ENCODE measurements at places on chromosomes 12 and 14. TPM values are rescaled to one million over a fixed set of nuclear protein-coding genes. Genes with fewer than 3 reads are reported as not detected.

The SNW1 gene
- total RNA-seq = 100 TPM

The PAPLN gene
- 0.29 TPM for total RNA-seq

The CTSG gene
- 0.32 TPM for total RNA-seq

The PTCSC3 gene
- not detected for total RNA-seq

The UNG gene
- total RNA-seq = 61.5 TPM

The OVCH1 gene
- not detected for total RNA-seq

The KRT6A gene
- total RNA-seq = not detected

The GDF3 gene
- total RNA-seq = not detected

The ITGB7 gene
- total RNA-seq = 500 TPM

The FGF23 gene
- total RNA-seq = not detected

The USP44 gene
- total RNA-seq = 18.9 TPM

The RNF212B gene
- total RNA-seq = not detected

The RAD51AP1 gene
- total RNA-seq = 55.6 TPM

The LRTM2 gene
- not detected for total RNA-seq

The FIGNL2 gene
- total RNA-seq = 0.37 TPM

The GPX2 gene
- total RNA-seq = not detected

Measured in activated CD8-positive, alpha-beta T cell treated with anti-CD3 and anti-CD28 coated beads, Interleukin-2, amount 10 ng/mL, durations not matched to agents 7 days and 5 days (primary cell).